ENCODE measurements at places on chromosomes 13 and 19.

DNA sequence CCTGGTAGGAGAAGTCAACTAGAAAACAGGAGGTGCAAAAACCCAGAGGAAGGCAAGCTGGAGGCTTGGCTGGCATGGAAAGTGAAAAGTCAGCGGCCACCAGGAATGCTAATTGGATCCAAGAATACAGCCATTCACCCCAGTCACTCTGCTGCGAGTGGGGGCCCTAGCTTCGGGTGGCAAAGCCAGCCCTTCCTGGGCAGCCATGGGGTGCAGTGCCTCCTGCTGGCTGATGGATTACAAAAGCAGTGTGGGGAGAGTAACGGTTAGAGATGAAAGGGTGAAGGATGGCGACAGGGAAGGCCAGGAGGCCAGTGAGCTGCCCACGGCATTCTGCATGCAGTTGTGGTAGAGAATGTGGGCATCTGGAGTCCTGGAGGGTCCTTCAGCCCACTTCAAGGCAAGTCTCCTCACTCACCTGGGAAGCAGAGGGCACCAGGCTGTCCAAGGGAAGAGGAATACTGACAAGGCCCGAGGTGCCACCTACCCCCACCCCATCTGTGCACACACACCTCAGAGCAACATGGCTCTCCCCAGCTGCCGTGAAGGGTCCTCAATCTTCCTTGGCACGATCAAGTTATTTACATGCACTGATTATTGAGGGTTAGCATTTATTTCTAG lies 20.3 kb upstream of the EPHX3 start:
- DNase-seq = no peak

- DNase-seq = no peak
These were observed 141.5 kb downstream of the STK24 start for GRCh38 chr13:98435376-98435775.

- no peak for DNase-seq
These were observed 39.4 kb downstream of the VAV1 start for GRCh38 chr19:6811906-6812305.

DNA sequence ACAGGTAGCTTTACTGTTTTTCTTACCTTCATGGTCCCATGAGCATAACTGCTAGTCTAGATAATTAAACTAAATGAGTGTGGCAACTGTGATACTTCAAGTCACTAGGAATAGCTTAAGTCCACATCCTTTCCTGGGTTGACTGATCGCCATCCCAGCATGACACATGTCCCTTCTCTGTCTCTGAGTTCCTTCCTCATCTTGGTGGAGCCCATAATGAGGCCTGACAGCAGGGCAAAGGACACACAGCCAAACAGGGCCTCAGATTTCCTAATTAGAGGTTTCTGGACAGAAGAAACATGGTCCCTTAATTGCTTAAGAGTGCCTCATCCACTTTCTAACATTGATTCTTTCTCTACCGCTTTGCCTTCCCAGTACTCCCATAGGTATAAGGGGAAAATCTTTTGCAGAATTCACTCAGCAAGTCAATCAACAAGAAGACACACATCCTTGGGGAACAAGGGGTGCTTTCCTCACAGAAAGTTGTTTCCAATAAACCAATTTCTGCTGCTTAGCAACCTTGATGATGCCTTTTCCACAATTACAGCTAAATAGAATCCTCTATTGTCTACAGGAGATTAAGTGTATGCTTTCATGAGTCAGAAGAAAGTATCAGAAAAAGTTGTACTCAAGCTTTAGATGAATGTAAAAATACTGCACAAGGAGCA lies 208.3 kb upstream of the SERP2 start:
- DNase-seq = no peak

- no peak for DNase-seq
These were observed 9.5 kb upstream of the SLC1A5 start for GRCh38 chr19:46797881-46798280.

- DNase-seq = no peak
These were observed 409.7 kb downstream of the KCNRG start for GRCh38 chr13:50424993-50425392.
